ENCODE measurements at places on chromosomes 4 and X. TPM values are rescaled to one million over a fixed set of nuclear protein-coding genes. Genes with fewer than 3 reads are reported as not detected.

DNA sequence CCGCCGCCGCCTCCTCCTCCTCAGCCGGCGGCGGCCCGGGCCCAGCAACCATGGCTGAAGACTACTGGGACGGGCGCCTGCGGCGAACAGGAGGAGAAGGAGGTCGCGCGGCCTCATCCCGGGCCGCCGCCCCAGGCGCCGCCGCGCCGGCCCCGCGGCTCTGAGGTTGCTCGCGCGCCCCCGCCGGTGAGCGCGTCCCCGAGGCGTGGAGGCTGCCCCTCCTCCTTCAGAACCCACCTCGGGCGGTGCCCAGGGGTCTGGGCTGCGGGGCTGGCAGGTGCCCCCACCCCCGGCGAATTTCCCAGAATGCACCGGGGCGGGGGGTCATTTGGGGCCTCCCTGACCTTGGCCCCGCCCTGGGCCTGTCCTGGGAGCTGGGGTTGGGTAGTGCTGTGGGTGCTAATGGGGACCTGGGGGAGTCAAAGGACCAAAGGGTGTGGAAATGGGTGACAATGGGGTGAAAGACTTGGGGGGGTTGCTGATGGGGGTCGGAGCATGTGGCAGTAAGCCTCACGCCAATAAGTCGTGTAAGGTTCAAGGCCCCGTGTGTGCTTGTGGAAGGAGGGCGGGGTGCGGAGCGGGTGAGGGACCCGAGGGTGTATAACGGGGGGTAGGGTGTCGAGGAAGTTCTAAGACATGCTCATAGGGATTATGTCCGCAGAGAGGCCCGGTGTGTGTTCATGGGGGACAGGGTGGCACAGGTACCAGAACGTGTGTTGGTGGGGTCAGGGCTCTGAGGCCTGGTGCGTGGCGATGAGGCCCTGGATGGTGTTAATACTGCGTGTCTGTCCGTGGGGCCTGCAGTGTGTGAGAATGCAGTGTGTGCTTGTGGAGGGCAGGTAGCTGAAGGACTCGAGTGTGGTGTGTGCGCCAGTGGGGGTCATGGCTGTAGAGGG, 687 bp downstream of the CDK16 start:
- peak; percentile 76 for DNase-seq

GRCh38 chrX:129574214-129574613, 34.2 kb downstream of the OCRL start:
- DNase-seq: no peak

GRCh38 chr4:73683456-73683855, 56.9 kb upstream of the CXCL8 start:
- no peak for DNase-seq

GRCh38 chr4:22532117-22532516, 16.3 kb upstream of the ADGRA3 start:
- no peak for DNase-seq

GRCh38 chr4:85808864-85809263, 333.9 kb downstream of the ARHGAP24 start:
- DNase-seq: no peak

- DNase-seq: no peak
Measured at GRCh38 chr4:150155391-150155790, 77.1 kb downstream of the DCLK2 start.

GRCh38 chrX:55908661-55909212, 191.2 kb downstream of the RRAGB start:
- no peak for DNase-seq

GRCh38 chr4:126678618-126679017, 954.1 kb upstream of the INTU start:
- no peak for DNase-seq

GRCh38 chrX:1316527-1316926, 20.1 kb upstream of the IL3RA start:
- DNase-seq: no peak

- no peak for DNase-seq
Measured at GRCh38 chr4:26566133-26566532, 17.8 kb upstream of the TBC1D19 start.

- DNase-seq: no peak
Measured at GRCh38 chr4:102560115-102560514, 59.0 kb downstream of the NFKB1 start.

DNA sequence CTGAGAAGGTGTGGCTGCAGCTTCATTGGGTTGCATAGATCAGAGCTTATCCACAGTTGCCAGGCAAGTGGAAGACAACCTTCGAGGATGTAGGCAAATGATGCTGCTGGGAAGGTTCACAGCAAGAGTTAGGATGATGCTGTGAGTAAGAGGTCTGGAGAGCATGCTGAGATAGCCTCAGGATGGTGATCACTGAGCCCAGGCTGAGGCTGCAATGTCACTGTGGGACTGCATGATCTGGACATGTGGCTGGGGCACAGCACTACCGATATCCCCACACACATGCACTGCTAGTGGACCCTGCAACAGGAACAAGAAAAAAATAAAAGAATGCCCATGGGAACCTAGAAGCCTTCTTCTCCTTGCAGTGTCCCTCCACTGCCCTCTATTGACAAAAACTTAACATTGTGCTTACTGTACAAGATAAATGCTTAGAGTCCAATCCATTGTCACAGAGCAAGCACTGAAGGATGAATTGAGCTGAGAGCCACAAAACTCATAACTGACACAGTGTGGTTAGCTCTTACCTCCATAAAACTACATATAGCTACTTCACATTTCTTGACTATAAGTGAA, 105.6 kb downstream of the CNKSR2 start:
- no peak for DNase-seq

- peak; percentile 94 for DNase-seq
Measured at GRCh38 chrX:30889147-30890140, at the start of gene TAB3. TAB3 (minus strand) TSS chrX:30889254; CDS start chrX:30859588, 29,666 bp downstream.

DNA sequence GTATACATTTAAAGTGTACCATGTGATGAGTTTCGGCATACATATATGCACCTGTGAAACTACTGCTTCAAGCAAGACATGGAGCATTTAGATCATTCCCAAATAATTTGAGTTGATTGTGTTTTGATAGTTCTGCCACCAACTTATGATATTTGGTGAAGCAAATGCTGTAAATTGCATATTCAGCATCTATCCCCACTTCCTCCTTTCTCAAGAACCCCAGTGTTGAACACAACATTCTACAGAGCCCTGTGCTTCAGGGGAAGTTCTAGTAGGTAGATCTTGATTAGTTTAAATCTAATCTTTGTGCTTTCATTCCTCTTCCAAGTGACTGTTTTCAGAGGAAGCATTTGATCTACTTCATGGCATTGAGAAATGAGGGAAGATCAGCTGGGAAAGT, 5.4 kb upstream of the SHROOM3 start:
- DNase-seq: no peak

GPC4 gene
- total RNA-seq: 69.0 TPM

UVSSA gene
- total RNA-seq: 32.4 TPM

MCTS1 gene
- 43.7 TPM for total RNA-seq

ETDA gene
- not detected for total RNA-seq

AVPR2 gene
- not detected for total RNA-seq

RAB33A gene
- 1.8 TPM for total RNA-seq

OSTC gene
- 158 TPM for total RNA-seq

Measured in type B pancreatic cell (in vitro differentiated cells).